ENCODE measurements at places on chromosomes 7 and 10.

GRCh38 chr7:78514634-78515033, 716.1 kb downstream of the PHTF2 start:
- no peak for DNase-seq

DNA sequence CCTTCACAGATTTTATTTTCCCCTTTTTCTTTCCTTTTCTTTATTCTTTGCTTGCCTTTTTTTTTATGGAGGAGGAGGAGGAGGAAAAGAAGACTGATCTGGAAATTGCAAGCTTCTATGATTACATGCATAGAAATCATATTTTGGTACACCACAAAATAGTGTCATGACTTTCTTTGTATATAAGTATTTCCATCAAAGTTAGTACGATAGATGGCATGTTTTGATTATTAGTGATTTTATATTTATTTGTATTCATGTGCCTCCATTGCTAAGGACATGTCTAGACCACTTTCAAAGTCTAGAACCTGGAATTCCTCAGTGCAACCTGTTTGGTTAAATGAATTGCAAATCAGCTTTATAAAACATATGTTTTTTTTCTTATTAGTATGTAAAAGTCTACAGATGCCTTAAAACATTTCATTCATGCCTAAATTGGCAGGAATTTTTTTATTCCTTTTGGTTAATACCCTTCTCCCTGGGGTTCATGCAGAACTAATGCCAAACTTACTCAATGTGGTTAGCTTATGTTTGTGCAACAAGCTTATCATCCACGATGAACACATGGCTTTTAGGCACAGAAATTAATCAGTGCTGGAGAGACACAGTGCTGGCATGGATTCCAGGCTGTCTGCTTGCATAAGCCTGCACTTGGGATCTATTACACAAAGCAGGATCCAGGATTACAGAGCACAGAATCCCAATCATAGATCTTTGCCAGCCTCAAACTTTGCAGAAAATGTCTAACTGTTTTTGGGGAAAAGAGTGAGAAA, 213.1 kb downstream of the CHRM2 start:
- DNase-seq, result no peak

GRCh38 chr10:10785627-10786026, 232.0 kb upstream of the CELF2 start:
- DNase-seq, result no peak

GRCh38 chr10:6269953-6270867, 67.5 kb downstream of the PFKFB3 start:
- no peak for DNase-seq

DNA sequence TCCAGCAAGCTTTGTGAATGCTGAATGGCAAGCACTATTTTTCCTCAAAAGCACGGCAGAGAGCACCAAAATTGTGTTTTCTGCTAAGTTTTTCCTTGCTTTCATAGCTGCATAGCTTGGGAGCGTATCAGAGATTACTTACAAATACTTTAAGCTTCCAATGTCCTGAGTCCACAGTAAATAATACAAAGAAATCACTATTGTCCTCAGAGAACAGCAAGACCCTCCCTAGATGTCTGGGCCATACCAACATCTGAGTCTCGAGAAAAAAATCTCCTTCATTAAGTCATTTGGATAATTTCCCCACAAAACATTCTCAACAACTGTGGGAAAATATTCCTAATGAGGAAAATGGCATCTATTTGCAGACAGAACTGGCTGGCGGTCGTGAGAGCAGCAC, 41.7 kb downstream of the SGMS1 start:
- no peak for DNase-seq

- DNase-seq, result no peak
Measured at GRCh38 chr10:132520177-132520811, 17.3 kb upstream of the INPP5A start.

GRCh38 chr10:101833466-101833865, 10.1 kb downstream of the KCNIP2 start:
- no peak for DNase-seq

All from iPS-NIHi11 (cell line).